NCI-H1092 (cell line): ENCODE measurements at places on chromosomes 3 and 15.
A peak's percentile ranks its signal among the peaks of the same experiment; 100 is the strongest.

- no peak for DNase-seq
Measured at GRCh38 chr3:127655641-127656040, 17.1 kb upstream of the ABTB1 start.

- DNase-seq, result no peak
Measured at GRCh38 chr3:55623786-55624185, 136.7 kb upstream of the WNT5A start.

- peak; percentile 3 for DNase-seq
Measured at GRCh38 chr3:137202941-137203340, 245.2 kb downstream of the IL20RB start.

- no peak for DNase-seq
Measured at GRCh38 chr15:78090422-78091063, 1.8 kb upstream of the SH2D7 start.

DNA sequence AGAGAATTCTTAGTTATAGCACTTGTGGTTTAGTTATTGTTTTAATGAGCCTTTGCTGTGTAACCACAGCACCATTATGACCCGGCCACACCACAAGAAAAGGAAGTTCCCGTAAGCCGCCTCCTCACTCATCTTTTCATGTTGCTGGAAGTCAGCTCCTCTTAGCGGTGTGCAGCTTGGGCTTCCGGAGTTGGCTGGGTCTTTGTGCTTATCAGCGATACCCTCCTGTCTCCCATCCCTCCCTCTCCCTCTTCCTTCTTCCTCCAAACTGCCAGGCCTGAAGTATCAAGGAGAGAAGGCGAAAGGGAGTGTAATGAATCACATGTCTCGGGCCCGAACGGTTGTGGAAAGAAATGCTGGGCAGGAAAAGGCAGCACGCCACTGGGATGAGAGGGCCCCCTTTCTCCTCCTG lies 353.5 kb downstream of the MCTP2 start:
- DNase-seq, result no peak

GRCh38 chr3:42368861-42369260 lies 41.5 kb downstream of the LYZL4 start:
- DNase-seq, result no peak

GRCh38 chr3:63193647-63194046 lies 84.5 kb upstream of the SYNPR start:
- DNase-seq, result peak; percentile 35

GRCh38 chr3:67883766-67884165 lies 229.4 kb upstream of the SUCLG2 start:
- no peak for DNase-seq
